ENCODE measurements at places on chromosomes 5 and 9.

DNA sequence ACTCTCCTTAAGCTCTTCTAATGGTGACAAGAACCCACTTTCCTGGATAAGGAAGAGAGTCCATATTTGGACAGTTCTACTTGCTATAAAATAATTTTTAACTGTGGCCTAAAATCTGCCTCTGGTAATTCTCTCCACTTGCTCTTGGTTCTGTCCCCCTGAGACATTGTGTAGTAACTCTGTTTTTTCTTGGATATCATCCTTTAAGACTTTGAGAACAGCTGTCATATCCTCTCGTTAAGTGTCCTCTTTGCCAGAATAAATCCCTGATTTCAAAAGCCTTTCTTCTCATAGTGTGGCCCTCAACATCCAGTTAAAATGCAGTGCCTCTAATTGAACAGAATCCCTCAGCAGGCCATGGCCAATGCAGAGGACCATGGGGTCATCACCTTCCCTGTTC, 101.5 kb downstream of the ARHGEF28 start:
- DNase-seq, result no peak

DNA sequence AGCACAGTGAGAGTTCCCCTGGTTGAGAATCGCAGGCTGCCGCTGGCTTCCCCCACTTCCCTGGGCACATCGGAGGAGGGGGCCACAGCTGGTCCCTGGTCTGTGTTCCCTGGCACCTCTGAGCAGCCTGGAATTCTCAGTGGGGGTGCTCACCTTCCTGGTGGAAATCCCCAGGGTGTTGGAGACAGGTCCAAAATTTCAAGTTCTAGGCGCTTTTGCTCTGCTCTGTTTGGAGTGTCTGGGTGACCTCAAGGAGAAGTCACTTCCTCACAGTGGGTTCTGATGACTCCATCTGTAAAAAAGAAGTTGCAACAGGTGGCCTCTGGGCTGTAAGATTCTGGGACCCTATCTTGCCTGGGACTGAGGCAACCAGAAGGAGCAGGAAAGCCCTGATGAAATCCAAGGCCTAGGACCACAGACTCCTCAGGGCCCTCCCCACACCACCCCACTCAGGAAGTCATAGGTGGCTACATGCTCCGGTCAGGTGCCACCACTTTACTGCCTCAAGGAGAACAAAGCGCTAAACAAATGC, at the start of gene TRAF1:
TRAF1 (minus strand) TSS at position 400 of the 532 bp plus-strand sequence. CDS start 721 bp downstream, outside the sequence.
- no peak for DNase-seq

DNA sequence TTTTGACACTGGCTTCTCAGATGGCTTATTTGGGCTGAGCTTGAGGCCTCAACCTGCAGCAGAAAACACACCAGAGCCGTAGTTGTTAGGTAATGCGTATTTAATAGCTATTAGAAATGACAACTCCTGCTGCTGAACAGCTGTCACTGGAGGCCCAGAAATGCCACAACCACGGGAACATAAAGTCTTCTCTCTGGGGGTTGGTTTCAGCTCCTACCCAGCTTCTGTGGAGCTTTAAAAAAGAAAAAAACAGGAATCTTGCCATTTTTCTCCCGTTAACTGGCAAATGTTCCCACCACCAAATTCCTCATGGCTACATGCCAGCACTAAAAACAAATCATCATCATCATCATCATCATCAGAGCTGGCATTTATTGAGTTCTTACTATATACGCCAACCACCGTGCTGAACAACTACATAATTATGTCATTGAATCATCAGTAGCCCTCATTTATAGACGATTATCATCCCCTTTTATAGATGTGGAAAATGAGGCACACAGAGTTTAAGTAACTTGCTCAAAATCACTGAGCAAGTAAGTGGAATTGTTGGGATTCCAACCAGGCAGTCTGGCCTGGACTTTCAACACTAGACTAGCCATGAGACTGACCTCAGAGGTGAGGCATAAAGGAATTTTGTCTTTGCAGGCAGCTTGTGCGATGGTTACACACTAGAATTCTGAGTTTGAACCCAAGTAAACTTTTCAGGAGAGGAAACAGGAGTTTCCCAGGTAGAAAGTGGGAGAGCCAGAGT, 185.3 kb upstream of the WWC1 start:
- no peak for DNase-seq

DNA sequence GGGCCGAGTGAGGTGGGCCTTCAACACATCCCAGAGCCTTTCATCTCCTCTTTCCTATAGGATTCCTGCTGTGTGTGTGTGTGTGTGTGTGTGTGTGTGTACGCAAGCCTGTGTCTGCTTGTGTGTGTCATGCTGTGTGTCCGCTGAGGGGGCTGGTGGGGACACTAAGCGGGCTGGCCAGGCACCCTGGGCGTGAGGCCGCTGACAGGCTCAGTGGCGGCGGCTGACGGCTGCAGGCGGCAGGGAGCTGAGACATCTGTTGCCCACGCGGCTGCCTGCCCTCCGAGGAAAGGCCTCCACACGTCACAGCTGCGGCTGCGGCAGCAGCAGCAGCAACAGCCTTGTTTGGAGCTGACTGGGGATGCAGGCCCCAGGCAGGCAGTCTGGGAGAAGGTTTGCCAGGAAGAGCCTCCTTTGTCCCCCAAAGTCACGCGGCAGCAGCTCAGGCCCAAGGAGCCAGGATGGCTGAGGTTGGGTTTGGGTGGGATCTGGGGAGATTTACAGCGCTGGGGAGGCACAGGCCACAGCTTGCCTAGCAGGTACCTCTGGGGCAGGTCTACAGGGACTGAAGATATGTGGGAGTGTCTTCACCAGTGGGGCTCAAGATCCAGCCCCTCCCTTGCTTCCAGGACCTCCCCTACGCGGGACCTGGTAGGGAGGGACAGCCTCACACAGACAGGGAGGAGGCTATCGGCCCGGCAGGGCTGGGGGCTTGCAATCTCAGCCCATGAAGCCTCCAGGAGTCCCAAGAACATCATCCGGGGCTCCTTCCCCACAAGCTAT, 1.8 kb downstream of the PDLIM4 start:
- DNase-seq, result no peak

- DNase-seq, result no peak
Observed at GRCh38 chr5:154601014-154601413, 123.0 kb upstream of the HAND1 start.

DNA sequence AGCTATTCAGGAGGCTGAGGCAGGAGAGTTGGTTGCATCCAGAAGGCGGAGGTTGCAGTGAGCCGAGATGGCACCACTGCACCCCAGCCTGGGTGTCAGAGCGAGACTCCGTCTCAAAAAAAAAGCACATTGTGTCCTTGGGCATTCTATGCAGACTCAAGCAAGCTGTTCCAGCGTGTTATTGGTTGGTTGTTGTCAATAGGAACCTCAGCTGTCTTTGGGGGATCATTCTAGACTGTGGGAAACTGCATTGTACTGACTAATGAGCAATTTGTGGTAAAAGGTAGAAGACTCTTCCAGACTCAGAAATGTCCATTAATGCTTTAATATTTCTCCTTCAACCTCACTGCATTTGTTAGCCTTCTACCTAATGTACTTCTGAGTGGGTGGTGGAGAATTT, 379.5 kb upstream of the GRAMD2B start:
- DNase-seq, result no peak

DNA sequence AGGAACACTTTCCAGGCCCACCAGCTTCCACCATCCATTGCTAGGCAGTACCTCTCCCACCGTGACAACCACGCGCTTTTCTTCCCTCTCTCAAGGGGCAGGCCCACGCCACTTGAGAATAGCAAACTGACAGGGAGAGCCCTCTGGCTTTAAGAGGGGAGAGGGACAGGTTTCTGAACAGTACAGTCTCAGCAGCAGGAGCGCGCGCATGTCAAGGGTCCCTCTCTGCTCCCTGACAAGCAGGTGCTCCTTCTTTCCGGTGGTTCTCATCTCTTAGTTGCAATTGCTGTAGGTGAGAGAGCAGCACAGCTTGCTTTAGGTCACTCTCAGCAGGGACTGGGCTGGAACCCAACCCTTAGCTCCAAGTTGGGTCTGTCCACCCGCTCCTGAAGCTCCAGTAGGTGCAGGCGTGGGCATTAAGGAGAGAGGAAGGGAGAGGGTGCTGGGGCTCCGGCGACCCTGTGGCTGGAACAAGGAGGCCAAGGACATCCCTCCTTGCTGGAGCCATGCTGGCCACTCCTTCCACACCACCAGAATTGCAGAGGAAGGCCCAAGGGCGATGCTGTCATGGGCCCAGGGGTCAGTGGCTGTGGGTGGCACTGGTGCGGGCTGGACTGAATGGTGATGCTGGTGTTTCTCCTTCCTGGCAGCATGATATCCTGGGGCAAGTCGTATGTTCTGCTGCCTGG, 9.0 kb upstream of the PHF2 start:
- DNase-seq, result no peak

GRCh38 chr5:175868996-175869638, 2.3 kb upstream of the CPLX2 start:
- no peak for DNase-seq

DNA sequence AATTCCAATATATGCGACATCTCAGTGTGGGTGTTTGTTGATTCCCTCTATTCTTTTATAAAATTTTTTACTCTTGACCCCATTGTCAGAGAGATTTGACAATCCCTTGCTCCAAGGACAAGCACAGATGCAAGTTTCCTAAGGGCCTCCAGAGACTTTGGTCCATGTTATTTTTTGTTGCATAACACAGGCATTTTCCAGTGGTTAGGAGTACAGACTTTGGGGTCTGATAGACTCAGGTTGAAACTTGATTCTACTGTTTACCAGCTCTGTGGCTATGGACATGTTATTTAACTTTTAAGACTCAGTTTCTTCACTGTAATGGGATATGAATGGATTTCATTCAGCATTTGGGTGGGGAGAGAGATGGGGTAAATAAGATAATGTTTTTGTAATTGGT, 361.3 kb downstream of the ENC1 start:
- DNase-seq, result no peak

GRCh38 chr5:153626836-153627235, 136.4 kb downstream of the GRIA1 start:
- no peak for DNase-seq

Measured in HCT116 (cell line).